ENCODE measurements at places on chromosomes 4 and X.

DNA sequence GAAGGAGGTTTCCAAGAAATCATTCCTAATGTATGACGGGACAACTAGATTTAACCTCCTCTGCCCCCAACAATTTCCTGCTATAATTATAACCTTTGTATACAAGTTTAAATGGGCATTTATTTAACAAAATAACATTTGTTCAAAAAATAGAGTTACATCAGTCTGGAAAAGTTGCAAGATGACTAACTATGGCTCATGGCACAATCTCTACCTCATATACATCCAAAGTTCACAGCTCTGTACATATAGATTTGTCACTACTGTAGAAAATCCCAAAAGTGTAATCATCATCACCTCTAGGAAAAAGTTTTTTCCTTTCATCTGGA, 3.8 kb upstream of the RPS6KA3 start:
- peak; percentile 18 for DNase-seq

DNA sequence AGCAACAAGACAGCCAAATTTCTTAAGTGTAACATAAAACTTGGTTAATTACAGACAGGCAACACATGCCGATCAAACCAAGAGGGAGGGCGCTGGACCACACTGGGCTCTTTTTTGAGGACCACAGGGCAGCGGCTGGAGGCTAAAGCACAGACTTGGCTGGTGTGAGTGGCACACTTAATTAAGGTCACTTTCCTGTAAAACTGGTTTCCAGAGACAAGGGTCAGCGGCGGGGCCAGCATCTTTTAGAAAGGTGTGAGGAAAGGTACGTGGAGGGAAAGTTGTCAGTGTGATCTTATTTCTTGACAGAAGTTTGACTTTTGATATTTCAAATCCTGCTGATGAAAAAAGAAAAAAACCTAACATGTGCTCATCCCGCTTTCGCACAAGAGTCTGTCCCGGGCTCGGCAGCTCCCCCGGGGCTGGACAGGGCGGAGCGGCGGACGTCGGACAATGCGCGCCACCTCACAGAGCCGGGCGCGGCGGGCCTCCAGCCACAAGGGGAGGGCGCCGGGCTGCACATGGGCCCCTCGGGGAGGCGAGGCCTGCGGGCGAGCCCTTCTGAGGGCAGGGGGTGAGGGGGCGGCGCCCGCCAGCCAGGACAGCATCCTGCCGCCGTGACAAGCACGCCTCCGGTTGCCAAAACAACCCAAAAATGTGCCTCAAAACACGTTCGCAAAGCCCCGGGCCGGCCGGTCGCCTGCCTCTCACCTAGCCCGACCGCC, 660 bp upstream of the HSPA4L start:
- no peak for DNase-seq

DNA sequence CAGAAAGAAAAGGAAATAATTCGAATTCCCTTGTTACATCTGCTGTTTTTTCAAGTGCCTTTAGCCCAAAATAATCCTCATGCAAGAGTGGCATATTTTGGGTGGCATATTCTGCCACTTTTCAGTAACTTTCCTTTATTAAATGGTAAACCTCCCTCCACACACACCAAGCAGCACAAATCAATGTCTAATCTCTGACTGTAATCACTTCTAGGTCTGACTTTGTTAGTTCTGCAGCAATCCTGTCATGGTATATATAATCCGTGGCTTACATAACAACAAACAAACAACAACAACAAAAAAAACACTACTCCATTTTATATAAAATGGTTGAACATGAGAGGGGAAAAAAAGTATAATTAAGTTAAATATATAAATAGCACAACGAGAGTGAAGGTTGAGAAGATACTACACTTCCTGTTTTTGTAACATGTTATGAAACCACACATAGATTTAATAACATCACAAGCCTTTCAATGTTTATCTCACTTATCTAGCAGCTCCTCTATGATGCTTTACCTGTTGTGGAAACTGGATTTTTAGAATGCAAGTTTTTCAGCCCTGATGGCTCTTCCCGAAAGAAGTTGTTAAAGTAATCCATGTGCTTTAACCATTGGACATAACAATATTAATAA, 715.4 kb downstream of the GRXCR1 start:
- DNase-seq: no peak

GRCh38 chrX:98637451-98637850, 1753.7 kb downstream of the RPA4 start:
- DNase-seq: no peak

GRCh38 chr4:121686255-121686654, 10.5 kb downstream of the ANXA5 start:
- no peak for DNase-seq

DNA sequence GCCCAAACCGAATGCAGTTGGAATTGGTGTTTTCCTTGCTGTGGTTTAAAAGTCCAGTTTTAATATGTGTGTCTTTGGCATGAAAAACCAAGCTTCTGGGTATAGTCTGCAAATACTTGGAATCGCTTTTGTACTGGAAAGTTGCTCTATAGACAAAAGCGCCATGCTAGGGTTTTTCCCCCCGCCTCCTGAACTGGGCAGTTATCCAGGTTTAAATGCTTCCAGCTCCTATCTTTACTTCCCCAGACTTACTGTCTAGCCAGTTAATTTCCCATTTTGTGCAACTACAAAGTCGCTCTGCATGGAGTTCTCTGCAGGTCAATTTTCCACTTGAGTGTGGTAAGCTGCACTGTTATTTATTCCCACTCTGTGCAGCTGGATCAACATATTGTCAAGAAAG, 2.7 kb downstream of the RASL11B start:
- peak; percentile 91 for DNase-seq
